ENCODE measurements at places on chromosomes 6 and 20.

DNA sequence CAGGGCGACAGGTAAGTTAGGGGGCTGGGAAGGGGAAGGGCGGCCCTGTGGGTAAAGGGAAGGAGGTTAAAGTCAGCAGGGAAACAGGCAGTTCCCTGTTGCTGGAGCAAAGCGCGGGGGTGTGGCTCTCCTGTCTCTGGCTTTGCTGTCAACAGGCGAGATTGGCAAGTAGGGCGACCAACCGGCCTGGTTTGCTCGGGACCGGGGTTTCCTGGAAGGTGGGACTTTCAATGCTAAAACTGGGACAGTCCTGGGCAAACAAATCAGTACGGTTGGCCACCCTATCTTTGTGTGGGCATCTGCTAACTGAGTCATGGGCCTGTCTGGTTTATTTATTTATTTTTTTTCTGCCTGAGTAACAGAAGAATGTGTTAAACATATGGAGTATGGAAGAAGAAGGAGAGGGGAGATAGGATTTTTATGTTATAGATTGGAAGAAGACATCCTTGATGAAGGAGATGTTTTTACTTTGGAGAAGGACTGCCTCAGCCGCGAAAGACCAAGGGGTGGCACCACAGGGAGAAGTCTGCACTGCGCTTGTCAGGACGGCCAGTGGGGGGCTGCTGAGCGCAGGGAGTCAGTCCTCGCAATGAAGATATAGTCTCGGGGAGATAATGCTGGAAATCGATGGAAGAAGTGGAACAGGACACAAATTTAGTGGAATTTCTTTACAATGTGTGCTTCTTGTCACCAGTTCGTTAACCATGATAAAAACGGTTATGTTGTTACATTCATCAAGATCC lies 43.4 kb upstream of the ESR1 start:
- DNase-seq, result no peak

DNA sequence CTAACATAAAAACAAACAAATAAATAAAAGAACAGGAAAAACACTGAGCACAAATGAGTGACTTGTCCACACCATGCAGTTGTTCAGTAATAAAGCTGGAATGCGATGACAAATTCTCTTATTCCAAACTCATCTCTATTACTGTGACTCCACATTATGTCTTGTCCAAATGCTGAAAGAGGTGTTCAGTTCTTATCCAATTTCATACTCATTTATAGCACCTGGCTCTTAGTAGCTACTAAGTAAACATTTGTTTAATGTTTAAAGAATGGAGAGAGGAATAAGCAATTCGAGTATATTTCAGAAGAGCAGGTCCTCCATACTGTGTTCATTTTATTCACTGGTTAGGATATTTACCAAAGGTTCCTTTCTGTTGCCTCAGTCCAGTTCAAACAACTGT lies 439.0 kb upstream of the JAG1 start:
- DNase-seq, result no peak

DNA sequence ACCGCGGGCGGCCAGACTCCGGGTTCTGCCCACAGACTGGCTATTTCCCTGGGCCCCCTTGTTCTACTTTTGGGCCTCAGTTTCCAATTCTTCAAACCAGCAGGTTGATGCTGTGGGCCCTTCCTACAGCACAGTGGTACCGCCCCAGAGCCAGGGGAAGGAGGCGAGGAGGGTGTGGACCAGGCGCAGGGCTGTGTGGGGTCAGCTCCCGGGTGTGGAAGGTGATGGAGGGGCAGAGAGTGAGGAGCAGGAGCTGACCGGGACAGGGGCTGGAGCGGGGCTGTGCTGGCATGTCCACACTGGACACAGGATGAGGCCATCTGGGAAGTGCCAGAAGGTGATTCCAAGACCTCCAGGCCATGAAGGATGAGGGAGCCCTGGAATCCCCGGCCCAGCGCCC lies 35.2 kb upstream of the CHRNA4 start:
- DNase-seq, result no peak

DNA sequence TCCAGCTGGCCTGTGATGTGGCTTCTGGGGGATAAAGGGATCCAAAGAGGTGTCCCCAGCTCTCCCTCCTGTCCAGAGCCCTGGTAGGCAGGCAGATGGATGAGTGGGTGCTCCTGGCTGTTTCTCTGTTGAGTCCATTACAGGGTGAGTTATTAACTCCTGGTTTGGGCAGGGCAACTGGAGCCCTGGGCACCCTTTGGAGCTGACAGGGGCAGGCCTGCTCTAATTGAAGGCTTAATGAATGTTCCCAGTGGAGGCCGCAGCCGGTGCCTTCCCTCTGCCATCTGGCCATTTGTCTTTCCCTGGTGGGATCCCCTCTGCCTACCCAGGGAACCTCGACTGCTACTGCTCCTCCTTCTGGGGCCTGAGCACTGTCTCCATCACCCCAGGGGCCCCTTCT lies 44.7 kb upstream of the MLN start:
- DNase-seq, result no peak

DNA sequence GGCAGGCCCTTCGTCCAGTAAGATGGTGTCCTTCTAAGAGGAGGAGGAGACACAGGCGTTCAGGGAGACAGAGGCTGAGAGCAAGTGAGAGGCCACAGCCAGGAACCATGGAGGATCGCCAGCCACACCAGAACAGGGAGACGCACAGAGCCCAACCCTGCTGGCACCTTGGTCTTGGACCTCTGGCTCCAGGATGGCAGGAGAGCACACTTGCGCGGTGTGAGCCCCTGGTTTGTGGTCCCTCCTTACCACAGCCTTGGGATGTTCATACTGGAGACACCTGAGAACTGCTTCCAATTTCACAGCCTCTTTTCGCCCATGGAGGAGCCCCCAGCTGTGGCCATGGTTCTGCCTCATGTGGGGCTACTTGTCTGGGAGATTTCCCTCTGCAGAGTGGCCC lies 222.4 kb downstream of the DLL1 start:
- no peak for DNase-seq

GRCh38 chr6:1775441-1775840 lies 165.7 kb downstream of the FOXC1 start:
- no peak for DNase-seq

GRCh38 chr6:156916130-156916801 lies 139.1 kb downstream of the ARID1B start:
- DNase-seq, result no peak

GRCh38 chr6:165306955-165307354 lies 2.5 kb downstream of the C6orf118 start:
- DNase-seq, result no peak

DNA sequence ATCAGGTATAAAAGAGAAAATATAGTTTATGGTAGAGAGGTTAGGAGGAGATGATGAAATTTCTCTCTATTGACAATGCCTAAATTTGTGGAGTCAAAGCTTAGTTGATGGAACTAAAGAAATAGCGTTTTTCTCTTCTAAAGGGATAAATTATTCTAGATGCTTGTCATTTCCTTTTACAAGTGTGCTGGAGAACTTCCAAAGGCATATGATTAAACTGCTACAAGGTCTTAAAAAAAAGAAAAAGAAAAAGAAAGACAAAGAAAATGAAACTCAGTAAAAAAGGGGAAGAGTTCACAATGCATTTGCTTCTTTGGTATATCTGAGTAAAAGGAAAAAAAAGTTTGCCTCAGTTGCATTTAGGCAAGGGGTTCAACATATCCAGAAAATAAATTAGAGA lies 499.8 kb upstream of the PTCHD4 start:
- DNase-seq, result no peak

GRCh38 chr6:109001291-109001894 lies 93.3 kb downstream of the SESN1 start:
- DNase-seq, result no peak

DNA sequence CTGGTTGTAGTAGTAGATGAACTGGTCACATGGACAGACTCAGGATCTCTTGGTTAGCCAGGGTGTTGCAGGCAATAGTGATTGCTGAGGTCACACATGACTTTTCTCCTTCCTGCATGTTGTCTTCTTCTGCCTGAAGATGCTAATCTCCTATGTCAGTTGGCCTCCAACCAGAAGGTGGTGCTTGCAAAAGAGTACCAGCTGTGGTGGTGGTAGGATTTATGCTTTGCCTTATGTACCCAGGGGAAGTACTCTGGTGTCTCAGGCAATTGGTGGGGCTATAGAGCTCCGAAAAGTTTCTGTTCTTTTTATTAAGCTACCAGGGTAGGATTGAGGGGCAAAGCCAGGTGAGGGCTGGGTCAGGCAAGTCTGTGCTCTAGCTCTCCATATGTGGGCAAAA lies 98.5 kb downstream of the CARMIL1 start:
- no peak for DNase-seq

- DNase-seq, result no peak
These were observed 406.7 kb downstream of the LMBRD1 start for GRCh38 chr6:69390125-69390524.

GRCh38 chr6:144873623-144874378 lies 588.7 kb downstream of the UTRN start:
- DNase-seq, result no peak

GRCh38 chr20:5189917-5190316 lies 63.1 kb downstream of the CDS2 start:
- no peak for DNase-seq

DNA sequence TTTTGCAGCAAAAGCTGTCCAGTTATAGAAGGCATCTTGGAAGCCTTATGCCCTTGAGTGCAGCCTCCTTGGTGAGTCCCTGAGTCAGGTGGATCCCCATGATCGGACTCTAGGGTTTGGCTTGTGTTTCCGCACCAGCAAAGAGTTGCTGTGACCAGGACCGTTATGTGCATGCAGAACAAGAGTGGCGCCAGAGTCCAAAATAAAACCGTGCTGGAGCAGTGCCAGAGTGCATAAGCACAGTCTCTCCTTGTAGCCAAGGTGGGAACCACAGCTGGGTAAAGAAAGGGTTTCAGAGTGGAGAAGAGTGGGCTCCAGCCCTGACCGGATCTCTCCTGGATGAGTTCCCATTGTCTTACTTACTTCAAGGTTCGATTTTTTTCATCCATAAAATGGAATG lies 58.6 kb downstream of the FOXA2 start:
- DNase-seq, result no peak

GRCh38 chr20:40982415-40983145 lies 46.0 kb upstream of the TOP1 start:
- no peak for DNase-seq

GRCh38 chr6:85644279-85644762 lies 1.6 kb upstream of the SYNCRIP start:
- no peak for DNase-seq

GRCh38 chr6:159898519-159898918 lies 7.7 kb downstream of the MAS1 start:
- DNase-seq, result no peak

DNA sequence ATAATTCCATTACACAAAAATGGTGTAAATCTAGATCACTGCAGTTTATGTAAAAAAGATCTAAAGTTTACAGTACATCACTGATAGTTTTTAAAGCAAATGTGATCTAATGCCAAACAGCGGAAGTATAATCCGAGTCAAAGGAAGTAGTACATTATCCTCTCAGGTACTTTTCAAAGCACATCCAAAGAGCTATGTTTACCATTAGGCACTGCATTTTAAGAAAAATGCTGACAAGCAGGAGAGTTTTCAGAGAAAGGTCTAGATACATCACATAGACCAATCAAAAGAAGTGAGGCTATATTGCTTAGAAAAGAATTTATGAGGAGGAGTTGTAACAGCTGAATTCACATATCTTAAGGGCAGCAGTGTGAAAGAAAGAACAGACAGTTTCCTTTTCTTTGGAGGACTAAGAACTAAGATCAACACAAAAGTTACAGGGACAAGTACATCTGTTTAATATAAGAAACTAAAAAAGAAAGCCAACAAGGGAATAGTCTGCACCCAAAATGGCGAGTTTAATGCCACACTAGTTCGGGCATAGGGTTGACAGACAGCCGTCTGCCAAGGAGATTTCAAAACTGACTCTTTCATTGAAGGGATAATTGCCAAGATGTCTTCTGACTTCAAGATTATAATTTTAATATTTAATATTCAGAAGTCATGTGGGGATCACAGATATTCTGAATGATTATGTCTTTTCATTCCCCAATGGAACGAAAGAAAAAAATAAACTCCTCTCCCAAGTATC lies 1.4 kb downstream of the ZNF184 start:
- DNase-seq, result no peak

DNA sequence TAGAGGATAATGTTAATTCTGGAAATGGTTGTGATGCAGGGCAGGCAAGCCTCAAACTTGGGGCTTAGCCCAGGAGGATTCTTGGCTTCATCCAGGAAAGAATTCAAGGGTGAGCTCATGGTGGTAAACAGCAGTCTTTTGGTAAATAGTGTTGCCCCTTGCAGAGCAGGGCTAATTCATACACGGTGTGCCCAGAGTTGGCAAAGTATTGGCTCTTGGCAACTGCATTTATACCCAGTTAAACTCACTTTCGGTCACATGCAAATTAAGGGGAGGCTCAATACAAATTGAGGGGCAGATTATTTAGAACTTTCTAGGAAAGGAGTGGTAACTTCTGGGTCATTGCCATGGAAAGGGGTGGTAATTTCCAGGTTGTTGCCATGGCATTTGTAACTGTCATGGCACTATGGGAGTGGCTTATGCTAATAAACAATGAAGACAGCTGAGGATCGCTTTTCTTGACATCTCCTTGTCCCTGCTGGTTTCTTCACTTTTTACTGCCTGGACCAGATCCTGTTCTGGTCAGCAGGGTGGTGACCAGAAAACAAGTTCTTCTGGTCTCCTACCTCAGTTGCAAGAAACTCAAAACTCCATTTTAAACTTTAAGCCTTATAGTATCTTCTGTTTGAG lies 3.9 kb upstream of the OTOR start:
- DNase-seq, result no peak

DNA sequence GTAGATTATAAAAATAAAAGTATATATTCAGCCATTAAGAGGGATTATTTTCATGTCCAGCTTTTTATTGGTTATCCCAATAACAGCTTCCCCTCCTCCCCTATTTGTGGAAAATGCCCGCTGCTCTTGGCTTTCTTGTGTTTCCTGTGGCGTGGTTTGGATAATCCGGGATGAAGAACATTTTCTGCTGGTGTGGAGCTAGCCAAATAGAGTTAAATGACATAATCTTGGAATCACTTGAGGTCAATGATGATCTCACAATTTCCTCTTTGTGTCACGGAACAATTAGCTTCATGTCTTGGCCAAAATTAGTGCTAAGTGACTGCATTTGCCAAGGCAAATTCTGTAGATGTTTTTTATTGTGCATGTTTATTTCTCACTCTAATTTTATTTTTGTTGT lies 394.0 kb downstream of the LAMA2 start:
- no peak for DNase-seq

DNA sequence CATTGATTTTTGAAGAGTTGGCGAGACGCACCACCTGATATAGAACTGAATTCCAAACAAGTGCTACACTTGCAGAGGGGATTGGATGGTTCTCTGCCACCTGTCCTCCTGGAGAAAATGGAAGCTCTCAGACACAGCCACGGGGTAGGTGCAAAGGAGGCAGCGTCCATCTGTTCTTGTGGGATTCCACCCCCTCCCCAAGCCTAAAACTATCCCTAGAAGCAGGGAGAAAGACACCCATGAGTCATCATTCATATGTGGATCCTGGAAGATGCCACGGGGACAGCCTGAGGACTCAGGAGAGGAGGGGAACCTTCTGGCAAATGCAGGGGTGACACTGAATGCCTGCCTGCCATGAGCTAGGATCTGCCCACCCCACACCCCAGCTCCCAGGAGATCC lies 171.3 kb upstream of the CST7 start:
- DNase-seq, result no peak

Data from cortex of kidney (tissue), 1 donor.